ENCODE measurements at places on chromosomes 1 and 21. TPM values are rescaled to one million over a fixed set of nuclear protein-coding genes. Genes with fewer than 3 reads are reported as not detected.
A peak's percentile ranks its signal among the peaks of the same experiment; 100 is the strongest.

DNA sequence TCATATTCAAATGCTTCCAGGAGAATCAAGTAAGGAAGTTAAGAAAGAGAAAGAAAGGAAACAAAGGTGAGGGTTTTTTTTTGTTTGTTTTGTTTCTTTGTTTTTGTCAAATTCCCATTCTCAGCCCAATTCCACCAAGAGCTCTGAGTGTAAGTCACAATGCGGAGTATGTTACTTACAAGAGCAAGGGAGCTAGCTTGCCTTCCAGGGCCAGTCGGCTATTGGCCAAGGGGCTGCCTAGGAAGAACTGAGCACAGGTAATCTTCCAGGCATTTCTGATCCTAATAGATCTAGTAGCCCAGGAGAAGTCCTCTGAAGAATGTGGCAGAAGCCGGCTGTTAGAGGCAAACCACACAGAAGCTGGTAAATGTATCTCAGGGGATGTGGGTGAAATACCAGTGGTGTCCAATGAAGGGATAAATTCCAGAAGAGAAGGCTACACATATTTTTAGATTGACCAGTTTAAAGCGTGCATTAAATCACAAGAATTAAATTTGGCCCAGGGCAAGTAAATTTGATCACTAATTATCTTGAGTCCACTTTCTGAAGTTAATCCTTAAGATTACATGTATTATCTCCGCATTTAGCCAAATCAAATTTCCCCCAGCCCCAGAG is 239.6 kb upstream of the ADAMTS5 start:
- DNase-seq: peak; percentile 8

GRCh38 chr1:80993154-80993980 is 807.4 kb upstream of the ADGRL2 start:
- DNase-seq: no peak

GRCh38 chr1:187837787-187838186 is 1009.0 kb downstream of the PLA2G4A start:
- DNase-seq: no peak

- no peak for DNase-seq
Measured at GRCh38 chr1:10544239-10544638, 69.5 kb downstream of the PEX14 start.

DNA sequence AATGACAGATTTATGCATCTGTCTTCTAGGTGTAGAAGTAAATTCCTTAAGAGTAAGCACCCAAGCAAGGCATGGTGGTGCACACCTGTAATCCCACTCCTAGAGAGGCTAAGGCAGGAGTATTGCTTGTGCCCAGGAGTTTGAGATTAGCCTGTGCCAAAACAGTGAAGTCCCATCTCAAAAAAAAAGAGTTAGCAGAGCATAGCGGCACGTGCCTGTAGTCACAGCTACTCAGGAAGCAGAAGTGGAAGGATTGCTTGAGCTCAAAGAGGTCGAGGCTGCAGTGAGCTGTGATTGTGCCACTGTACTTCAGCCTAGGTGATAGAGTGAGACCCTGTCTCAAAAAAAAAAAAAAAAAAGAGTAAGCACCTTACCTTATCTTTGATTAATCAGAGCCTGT is 15.1 kb upstream of the TIPRL start:
- DNase-seq: no peak

- DNase-seq: no peak
Measured at GRCh38 chr21:28696844-28697410, 295.8 kb downstream of the LTN1 start.

DNA sequence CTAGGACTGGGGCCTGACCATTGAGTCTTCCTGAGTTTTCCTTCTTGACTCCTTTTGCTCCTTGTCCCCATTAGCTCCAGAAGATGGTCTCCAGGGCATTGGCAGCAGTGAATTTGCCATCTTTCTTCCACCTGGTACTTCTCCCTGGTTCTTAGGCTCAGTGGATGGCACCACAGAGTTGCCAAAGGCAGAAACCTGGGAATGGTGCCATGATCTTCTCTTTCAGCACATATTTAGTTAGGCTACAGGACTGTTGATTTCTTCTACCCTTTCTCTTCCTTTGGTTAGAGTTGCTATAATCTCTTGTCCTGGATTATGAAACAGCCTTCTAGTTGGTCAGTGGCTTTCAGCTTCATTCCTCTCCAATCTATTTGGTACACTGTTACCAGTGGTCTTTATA is 6.2 kb downstream of the ZBTB40 start:
- no peak for DNase-seq

- no peak for DNase-seq
Measured at GRCh38 chr1:73910466-73910865, 287.5 kb downstream of the LRRIQ3 start.

GRCh38 chr1:116874733-116875249 is 34.9 kb upstream of the PTGFRN start:
- DNase-seq: peak; percentile 48

GRCh38 chr21:21084179-21084578 is 86.0 kb downstream of the NCAM2 start:
- DNase-seq: no peak

GRCh38 chr1:170366980-170367379 is 165.0 kb upstream of the GORAB start:
- DNase-seq: no peak

- DNase-seq: no peak
Measured at GRCh38 chr21:43993420-43993934, 18.6 kb upstream of the TRAPPC10 start.

DNA sequence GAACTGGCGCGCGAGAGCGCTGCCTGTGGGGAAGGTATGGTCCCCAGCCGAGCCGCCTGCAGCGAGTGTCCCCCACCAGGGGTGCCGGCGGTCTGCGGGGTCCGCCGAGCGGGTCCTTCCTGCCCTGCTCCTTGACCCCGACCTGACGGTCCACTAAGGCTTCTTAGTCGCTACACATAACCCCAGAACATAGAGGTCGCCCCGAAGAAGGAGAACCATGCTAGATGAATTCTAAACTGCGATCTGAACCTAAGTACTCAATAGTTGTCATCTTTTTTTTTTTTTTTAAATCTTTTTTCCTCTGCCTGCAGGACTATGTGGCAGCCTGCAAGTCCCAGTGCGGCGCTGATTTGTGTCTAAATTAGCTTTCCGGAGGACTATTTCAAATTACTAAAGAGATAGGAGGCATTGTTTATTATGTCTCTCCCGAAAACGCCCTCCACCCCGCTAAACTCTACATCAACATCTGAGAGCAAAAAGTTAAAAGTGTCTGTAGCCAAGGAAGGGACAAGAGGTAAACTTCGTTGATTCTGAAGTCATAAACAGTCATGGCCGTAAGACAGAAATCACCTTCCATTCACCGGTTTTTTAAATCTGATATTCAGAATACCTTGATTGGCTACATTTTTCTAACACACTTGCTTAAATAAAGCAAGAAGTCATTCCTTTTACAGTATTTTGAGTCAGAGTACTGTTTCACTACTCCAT is 476 bp downstream of the AXDND1 start:
- DNase-seq: no peak

DNA sequence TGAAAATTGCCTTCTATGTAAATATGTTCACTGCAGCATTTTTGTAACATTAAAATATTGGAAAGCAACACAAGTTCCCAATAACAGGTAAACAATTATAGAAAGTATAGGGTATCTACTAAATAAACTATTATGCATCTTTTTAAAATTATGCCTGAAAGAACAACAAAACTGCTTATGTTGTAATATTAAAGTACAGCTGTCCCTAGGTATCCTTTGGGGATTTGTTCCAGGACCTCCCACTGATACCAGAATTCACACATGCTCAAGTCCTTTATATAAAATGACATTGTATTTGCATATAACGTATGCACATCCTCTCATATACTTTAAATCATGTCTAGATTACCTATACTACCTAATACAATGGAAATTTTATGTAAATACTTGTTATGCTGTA is 121.8 kb upstream of the TNFSF4 start:
- DNase-seq: no peak

DNA sequence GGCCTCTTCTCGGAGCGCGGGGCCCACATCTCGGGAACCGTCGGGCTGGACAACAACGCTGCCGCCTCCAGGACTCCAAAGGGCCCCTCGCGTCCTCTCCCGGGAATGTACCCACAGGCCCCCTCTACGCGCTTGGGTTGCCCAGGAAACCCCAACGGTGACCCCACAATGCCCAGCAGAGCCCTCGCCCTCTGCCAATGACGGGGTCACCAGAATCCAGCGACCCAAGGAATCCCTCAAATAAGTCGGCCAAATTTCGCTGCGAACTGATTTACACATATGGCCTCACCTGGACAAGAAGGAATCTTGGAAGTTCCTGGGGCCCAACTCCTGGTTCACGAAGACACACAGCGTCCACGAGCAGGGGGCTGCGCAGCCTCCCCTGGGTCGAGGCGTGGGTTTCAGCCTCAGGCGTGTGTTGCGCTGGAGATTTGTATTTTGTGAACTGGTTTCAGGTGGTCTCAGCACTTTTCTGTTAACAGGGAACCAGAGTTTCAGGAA is 78.1 kb downstream of the DESI2 start:
- no peak for DNase-seq

DNA sequence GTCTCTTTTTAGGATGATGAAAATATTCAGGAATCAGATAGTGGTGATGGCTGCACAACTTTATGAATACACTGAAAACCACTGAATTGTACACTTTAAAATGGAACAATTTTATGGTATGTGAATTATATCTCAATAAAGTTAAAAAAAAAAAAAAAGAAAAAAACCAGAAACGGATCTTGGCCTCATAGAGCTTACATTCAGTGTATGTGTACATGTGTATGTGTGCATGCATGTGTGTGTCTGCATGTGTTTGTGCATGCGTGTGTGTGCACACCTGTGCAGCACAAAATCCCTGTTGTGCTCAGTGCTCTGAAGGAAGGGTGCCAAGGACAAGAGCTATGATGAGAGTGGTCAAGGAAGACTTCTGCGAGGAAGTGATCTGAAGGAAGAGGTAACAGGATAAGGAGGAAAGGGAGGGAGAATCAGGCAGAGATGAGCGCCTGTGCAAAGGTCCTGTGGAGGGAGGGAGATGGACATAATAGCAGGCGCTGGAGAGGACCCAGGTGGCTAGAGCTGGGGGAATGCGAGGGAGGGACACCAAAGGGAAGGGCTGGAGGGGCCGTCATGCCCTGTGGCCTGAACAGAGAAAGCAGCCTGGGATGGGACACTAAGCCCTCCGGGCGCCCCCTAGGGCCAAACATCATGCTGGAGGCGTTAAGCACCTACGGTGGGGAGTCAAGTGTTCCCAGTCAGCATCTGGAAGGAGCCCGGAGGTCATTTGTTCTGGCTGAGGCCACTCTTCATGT is 25.2 kb downstream of the NKAIN1 start:
- DNase-seq: no peak

DNA sequence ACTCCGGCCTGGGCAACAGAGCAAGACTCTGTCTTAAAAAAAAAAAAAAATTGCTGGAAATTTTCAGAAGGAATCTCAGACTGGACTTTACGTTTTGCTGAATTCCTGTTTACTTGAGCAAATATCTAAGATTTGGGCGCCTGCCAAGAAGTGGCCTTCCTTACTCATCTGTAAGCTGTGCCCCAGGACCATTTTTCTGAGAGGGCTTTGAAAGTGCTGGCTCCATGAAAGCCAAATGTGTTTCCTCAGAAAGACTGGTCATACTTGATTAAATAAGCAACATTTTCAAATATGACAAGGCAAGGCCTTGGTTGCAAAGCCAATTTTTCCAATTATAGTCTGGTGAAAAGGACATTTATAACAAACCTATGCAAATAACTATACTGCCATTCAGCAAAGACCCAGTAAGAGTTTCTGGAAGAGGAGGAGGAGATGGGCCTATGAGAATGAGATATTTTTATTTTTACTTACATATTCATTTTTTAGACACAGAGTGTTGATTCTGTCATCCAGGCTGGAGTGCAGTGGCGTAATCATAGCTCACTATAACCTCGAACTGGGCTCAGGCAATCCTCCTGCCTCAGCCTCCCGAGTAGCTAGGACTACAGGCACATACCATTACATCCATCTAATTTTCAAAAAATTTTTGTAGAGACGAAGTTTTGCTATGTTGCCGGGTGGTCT is 56.3 kb upstream of the HTR1D start:
- peak; percentile 53 for DNase-seq

DNA sequence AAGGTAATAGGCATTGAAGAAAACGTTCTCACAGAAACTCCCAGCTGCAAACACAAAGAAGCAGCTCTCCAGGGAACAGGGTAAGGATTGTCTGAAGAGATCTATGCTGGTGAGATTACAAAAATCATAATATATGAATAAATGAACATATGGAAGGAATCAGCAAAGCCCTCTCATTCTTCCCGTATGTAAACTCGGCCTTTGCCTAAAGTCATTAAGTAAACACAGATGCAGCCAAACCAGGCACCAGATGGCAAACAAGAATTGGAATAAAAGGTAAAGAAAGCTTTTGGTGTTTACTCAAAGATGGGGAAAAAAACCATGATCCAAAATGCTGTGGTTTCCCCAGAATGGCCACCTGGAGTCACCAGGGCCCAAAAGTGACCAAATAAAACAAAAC is 76.6 kb upstream of the HOOK1 start:
- no peak for DNase-seq

DNA sequence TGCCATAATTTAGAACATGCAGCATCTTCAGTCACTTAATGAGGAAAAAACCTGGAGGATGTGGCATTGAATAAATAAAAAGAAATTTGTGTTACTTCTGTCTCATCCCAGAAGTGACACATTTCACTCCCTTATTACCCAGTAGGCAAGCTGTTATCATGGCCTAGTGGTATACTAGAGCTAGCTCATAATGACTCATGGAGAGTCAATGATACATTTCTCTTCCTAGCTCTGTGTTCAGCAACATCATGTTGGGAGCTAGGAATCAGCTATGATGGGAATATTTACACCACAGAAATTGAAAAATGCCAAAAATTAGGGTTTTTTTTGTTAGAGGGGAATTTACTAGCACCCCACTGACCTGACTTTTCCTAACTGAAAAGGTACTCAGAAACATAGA is 182.7 kb downstream of the HMCN1 start:
- DNase-seq: peak; percentile 66

DNA sequence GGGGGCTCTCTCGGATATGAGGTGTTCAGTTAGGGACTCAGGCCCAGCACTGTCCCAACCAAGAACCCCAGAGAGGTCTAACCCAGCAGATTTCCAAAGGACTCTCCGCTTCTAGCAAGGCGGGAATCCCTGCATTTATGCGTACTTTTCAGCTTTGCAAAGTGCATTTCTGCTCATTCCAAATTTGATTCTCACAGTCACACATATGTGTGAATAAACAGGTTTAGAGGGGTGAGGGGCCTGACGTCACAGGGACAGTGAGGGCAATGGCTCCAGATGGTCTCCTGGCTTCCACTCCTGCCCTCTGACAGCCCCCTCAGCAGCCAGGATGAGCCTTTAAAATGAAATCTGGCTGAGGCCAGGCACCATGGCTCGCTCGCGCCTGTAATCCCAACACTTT is 921 bp upstream of the ECE1 start:
- DNase-seq: no peak

- no peak for DNase-seq
Measured at GRCh38 chr1:241250465-241250864, 106.5 kb downstream of the RGS7 start.

The MYBPH gene
- not detected for total RNA-seq

The SLC30A10 gene
- total RNA-seq: not detected

The CFAP107 gene
- not detected for total RNA-seq

The CELA2B gene
- not detected for total RNA-seq

The TCHHL1 gene
- not detected for total RNA-seq

The COL16A1 gene
- 38.2 TPM for total RNA-seq

The CTPS1 gene
- 71.6 TPM for total RNA-seq

Data from Daoy (cell line).